ENCODE measurements at places on chromosomes 2 and 18.

DNA sequence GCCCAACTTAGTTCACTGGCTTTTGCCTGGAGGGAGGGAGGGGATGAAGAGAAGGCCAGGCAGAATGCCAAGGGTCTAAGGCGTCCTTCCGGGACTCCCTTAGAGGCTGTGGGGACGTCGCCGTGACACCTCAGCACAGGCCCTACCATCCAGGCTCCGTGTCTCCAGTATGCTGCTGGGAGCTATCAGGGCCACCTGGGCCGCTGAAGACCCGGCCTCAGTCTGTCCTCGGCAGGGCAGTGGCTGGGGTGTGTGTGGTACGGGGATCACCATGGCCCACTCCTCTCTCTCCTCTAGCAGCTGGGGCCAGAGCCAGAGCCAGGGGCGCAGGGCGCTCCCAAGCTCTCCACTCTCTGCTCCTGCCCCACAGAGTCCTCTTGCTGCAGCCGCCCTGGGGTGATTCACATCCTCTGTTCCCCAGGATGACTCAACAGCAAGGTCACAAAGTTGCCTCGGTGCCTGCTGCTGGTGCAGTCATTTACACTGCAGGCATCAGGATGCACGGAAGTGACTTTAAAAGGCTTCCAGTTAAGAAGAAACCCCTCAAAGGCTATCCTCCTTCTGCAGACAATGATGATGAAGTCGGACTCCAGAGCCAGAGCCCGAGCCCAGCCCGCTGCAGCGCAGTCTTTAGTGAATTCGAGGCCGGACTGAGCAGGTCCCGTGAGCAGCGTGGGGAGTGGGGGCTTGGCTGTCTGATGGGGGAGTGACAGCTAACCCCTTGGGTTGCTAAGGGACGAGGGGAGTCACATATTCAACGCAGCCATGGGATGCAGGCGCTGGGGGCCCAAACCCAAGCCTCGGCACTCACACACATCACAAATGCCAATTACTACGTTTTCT lies 31.9 kb downstream of the SNORC start:
- DNase-seq: peak; percentile 31

DNA sequence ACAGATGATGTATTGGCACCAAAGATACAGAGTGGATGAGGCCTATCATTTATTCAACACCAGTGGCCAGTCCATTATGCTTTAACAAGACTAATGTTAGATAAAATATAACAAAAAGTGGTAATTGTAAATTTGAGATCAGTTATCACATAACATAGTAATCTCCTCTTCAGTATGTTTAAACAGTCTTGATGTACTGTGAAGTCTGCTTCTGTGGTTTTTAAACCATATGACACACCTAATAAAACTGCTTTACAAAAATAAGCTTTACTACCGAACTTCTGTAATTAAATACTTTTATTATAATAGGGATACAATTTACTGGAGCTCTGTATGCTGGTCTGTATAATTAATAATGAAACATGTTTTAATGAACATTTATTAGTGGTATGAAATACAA lies 2156.1 kb upstream of the CELF4 start:
- DNase-seq: no peak

DNA sequence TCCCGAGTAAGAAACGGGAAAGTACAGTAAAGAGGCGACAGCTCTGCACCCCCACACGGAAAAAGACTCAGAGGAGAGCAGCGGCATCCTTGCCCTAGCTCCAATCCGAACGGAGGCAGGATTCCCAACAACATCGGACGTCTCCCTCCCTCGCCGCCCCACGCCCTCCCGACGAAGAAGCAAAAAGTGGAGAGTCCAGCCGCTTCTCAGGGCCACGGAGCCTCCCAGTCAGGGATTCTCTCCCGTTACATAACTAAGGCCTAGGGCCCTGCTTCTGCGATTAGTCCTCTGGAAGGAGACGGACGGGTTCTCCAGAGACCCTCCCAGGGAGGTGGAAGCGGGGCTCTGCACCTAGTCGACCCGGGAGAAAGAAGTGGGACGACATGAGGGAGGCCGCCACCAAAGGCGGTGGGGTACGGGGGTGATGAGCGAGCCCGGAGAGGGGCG lies 587 bp downstream of the SUMO1 start:
- DNase-seq: no peak

GRCh38 chr18:32422201-32422600 lies 48.5 kb downstream of the GAREM1 start:
- DNase-seq: no peak

- DNase-seq: no peak
Measured at GRCh38 chr2:234828382-234829073, 123.3 kb upstream of the SH3BP4 start.

- no peak for DNase-seq
Measured at GRCh38 chr2:23698721-23699579, 228.0 kb downstream of the ATAD2B start.

GRCh38 chr2:15181092-15181745 lies 379.9 kb downstream of the NBAS start:
- no peak for DNase-seq

GRCh38 chr2:85111819-85112281 lies 21.3 kb upstream of the TCF7L1 start:
- DNase-seq: no peak

DNA sequence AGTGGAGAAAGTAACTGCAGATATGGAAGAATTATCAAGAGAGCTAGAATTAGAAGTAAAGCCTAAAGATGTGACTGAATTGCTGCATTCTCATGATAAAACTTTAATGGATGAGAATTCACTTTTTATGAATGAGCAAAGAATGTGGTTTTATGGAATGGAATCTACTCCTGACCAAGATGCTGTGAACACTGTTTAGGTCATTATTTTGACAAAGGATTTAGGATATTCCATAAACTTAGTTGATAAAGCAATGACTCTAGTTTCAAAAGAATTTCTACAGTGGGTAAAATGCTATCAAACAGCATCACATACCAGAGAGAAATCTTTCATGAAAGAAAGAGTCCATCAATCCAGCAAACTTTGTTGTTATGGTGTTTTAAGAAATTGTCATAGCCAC lies 1317.7 kb upstream of the ACVR2A start:
- no peak for DNase-seq

DNA sequence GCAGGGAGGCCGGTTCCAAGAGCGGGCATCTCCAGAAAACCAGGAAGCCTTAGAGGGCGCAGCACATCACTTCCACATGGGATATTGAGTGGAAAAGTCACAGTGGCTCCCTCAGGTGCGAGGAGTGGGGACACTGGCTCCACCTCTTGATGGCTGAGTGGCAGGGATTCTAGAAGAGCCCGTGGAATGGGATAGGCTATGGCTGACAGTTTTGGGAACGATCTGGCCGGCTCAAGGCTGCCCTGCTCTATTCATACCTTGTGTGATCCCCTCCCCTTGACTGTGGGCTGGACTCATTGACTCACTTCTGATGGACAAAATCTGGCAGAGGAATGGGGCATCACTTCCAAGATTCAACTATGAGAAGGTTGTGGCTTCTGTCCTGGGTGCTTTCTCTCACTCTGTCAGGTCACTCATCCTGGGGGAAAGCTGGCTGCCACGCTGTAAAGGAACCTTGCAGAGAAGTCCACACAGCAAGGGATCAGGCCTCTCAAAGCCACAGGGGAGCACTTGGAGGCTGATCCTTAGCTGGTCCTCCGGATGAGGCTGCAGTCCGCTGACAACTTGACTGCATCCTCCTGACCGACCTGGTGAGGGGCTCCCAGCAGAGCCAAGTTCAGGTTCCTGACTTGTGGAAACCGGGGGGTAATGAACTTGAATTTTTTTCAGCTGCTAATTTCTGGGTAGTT lies 46.7 kb upstream of the HS6ST1 start:
- no peak for DNase-seq

DNA sequence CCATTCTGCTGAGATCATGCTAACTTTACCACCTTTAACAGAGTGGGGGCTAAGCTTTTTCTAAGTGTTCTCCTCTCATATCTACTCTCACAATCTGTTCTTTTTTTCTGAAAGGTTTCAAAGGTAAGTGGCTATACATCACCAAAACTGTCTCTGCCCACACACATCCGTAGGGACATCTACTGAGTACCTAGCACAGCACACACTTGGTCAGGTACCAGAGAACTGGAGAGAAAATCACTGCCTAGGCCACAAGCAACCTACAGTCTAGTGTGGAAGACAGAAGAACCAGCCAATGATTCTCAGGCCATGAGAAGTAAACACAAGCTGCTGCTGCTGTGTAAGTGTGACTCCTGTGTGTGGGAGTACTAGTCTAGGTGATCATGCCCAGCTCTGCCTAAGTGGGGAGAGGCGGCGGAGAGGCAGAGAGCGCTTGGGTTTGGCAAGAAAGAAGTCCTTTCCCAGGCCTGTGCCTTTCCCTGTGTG lies 176.1 kb upstream of the ZFP36L2 start:
- no peak for DNase-seq

DNA sequence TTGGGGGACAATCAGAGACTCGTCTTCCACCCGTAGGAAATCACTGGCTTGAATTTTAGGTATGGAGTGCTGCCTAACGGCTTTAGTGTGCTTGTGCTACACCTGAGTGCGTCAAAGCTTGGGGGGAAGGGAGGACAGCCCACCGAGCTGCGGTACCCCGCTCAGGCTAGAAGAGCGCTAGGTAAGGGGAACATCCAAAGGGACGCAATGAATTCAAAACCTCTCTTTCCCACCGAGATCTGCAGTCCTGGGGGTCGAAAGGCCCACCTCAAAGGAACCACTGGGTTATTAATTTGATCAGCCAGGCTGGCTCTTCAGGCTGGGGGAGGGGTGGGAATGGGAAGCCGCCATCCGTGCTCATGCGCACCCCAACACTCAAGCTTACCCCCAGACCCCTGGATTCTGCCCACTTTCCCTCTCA lies 2.7 kb downstream of the EPHA4 start:
- DNase-seq: no peak

DNA sequence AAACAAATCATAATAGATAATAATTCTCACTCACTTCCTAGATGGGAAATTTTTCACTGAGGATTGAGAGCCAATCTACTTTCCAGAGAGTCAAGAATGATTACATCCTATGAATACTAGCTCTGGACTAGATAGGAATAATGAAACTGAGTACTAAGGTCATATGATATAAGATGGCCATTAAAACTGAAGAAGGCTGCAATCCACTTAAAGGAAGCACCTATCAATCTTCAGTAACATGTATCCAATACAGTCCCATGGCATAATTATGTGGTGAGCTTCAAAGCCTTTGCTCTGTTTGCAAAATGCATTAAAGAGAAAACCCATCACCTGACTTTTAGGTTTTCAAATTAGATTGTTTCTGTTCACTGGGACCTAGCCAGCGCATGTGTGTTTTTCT lies 398.0 kb upstream of the MEIS1 start:
- no peak for DNase-seq

GRCh38 chr2:142868229-142868762 lies 9.2 kb upstream of the KYNU start:
- no peak for DNase-seq

- no peak for DNase-seq
Measured at GRCh38 chr2:163665051-163665450, 70.8 kb downstream of the FIGN start.

DNA sequence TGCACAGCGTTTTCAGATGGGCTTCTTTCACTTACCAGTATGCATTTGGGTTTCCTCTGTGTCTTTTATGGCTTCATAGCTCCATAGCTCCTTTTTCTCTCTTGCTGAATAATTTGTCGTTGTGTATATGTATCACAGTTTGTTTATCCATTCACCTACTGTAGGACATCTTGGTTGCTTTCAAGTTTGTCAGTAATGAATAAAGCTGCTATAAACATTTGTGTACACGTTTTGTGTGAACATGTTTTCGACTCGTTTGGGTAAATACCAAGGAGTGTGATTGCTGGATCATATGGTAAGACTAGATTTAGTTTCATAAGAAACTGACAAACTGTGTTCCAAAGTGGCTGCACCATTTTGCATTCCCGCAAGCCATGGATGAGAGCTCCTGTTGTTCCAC lies 94.7 kb downstream of the FAM168B start:
- DNase-seq: no peak

DNA sequence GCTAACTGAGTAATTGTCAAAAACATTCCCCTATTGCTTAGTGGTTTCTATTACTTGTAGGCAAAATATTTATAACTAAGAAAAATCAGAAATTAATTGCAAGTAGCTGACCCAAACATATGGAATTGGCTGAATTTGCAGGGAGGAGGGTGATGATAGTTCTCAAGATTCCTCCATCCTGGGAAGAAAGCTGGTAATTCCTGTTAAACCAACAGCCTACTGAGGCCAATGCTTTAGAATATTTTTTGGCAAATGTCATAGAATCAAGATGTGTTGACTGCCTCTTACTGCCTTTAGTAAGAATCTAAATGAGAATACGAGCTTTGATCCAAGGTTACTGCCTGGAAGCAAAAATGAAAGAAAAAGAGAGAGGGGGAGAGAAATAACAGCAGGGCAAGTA lies 120.0 kb downstream of the COL6A3 start:
- no peak for DNase-seq

- no peak for DNase-seq
Measured at GRCh38 chr18:46299465-46300008, 195.4 kb downstream of the HAUS1 start.

GRCh38 chr2:101442667-101443061 lies 32.2 kb downstream of the RFX8 start:
- no peak for DNase-seq

DNA sequence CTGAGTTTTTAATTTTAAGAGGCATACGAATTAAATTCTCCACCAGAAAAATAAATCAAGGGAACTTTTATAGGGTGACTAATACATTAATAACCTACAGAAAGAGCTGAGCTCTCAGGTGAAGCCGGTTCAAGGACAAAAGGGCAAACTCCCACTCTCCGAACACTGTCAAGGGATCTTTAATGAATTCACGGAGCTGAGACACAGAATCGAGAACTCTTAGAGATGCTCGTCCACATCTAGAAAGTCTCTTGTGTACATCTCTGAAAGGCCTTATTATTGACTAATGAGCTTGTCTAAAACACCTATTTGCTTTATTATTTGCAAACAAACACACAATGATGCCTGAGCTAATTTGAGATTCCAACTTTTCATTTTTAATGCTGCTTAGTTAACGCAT lies 33.3 kb upstream of the PIK3C3 start:
- no peak for DNase-seq

DNA sequence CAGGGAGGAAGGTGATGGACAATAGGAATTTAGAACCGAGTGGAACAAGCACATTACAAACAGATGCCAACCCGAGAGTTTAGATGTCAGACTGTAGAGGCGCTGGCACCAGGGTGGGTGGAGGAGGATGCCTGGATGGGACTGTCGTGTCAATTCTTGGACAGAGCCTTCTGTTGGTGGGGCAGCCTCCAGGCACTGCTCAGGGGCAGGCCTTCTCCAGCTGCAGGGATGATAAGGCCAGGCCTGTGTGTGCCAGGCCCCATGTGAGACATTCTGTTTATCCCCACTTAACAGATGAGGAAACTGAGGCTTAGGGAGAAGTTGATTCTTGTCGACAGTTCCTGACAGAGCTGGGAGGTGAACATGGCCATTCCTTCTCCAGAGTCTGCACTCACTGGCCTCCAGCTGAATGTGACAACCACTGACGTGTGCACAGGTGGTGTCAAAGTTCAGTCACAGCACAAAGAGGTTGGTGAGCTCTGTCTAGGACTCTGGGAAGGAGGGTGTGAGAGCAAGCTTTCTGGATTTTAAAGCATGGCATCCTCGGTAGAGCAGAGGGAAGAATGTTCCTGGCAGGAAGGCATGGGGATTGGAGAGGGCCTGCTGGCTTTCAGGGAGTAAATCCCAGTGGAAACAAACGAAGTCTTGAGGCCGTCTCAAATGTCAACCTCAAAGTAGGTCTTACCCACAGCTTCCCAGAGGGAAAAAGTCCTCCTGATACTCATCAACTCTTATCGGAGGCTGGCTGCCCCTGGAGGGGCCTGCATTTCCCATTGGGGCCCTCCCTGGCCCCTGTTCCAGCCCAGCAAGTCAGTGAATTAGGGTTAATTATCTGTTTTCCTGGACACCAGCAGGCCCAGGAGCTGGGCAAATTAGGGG lies 52.4 kb downstream of the GLI2 start:
- no peak for DNase-seq

Data from stimulated activated CD4-positive, alpha-beta T cell treated with anti-CD3 and anti-CD28 coated beads, Interleukin-12 subunit alpha, Interleukin-12 subunit beta, amount 100 ng/mL, for 4 hours (primary cell).